ENCODE measurements at places on chromosomes 12 and 14.

DNA sequence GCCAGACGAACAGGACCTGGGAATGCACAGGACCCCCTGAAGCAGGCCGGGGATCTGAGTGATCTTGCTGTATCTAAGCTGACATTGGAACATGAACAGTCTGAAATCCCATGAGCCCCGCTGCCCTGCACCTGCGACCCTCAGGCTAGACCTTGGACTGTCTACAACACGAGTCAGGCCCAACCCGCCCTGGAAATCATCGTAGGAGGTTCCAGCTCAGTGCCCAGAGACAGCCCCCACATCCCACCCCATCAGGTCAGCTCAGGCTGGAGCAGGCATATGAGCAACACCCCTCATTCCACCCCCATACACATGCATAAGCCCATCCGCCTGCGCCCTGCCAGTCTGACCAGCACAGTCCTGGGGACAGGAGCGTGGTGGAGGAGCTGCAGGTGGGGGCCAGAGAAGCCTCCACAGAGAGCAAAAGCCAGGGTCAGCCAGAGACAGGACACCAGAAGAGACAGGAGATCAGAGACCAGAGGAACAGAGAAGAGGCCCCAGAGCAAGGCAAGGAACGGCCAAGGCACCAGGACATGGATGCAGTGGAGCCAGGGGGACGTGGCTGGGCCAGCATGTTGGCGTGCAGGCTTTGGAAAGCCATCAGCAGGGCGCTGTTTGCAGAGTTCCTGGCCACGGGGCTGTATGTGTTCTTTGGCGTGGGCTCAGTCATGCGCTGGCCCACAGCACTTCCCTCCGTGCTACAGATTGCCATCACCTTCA is at the start of gene AQP6:
Gene AQP6, plus strand, starts transcription at position 307 of the 720 bp plus-strand sequence. Its CDS starts 227 bp downstream, at position 534.
- no peak for DNase-seq

GRCh38 chr14:62081012-62081612 is 318.9 kb downstream of the SNAPC1 start:
- DNase-seq = no peak

DNA sequence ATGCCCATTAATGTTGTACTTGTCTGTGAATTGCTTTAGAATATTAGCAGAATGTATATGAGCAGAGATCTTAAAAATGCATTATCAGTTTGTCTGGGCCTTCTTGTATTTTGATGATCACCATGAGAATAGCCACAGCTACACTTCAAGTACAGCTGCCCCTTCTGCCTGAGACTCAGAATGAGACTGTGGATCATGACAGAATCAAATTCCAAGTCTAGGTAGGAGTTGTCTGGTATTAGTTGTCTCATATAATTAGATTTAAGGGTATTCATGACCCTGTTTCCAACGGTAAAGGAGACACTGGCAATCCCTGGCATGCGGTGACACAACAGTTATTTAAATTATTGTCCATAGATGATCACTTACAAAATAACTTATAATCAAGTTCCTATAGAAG is 18.3 kb upstream of the SMIM10L1 start:
- DNase-seq = no peak

GRCh38 chr12:116060764-116061163 is 216.7 kb downstream of the MED13L start:
- peak; percentile 17 for DNase-seq

- DNase-seq = peak; percentile 95
These were observed 60.2 kb upstream of the ATP2B1 start for GRCh38 chr12:89768586-89769482.

DNA sequence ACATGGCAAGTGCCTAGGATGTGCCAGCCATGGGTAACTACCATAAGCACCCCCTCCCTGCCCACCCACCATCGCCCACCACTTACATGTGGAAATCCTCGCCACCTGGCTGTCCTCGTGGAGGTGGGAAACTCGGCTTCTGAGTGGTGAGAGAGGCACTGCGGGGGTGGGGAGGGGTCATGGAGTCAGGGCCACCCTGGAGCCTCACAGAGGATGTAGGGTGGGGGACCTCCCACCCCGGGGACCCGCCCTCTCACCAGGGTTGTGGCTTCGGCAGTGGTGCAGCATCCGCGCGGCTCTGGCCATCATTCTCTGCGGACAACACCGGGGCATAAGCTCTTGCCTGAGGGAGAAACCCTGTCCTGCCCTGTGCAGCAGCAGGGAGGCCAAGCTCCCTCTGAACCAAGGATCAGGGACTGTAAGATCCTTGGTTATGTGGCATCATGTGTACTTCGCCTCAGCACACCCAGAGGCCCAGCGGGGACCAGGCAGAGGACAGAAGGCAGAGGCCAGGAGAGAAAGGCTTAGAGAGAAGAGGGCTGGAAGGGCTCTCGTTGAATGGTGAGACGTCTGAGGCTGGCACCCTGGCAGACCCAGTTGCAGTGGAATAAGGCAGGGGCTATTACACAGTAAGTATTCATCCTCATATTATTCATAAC is 12.8 kb upstream of the ENDOU start:
- no peak for DNase-seq

DNA sequence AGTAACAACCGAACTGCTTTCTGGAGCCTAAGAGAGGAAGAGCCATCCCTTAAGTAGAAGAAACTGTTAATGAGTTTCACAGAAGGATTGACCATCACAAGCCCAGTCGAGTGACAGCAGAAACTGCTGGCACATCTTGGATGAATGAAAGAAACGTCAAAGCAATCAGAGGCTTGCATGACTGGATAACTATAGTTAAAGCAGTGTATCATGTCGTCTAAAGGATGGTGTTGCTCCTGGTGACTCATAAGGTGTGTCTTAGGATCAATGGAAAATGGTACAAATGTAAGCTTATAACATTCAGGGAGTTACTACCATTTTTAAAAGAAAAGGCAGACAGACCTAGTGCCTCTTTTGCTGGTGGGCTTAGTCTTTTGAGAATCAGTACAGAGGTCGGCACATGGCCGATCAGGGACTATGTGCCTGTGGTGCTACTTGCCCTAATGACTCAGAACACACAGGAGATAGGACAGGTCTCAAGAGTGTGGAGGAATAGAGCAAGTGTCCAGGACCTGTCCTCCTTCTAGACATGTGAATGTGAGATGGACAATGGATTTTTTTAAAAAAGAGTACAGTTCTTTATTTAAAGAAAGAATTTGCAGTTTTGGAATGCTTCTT is 55.7 kb downstream of the TMX1 start:
- no peak for DNase-seq

DNA sequence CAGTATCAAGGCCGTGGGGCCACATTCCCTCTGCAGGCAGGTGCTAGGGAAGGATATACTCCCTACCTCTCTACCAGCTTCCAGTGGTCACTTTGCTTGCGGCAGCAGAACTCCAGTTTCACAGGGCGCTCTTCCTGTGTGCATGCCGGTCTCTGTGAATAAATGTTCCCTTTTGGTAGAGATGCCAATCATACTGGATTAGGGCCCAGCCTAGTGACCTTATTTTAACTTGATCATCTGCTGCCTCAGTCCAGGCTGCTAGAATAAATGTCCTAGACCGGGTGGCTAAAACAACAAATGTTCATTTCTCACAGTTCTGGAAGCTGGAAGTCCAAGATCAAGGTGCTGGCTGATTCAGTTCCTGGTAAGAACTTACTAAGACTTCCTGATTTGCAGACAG is 198.8 kb upstream of the TMEM132C start:
- no peak for DNase-seq

- DNase-seq = no peak
These were observed 331.7 kb downstream of the TMEM121 start for GRCh38 chr14:105857826-105858675.
